GM06990 (cell line): ENCODE measurements at places on chromosomes 2 and 18.
A peak's percentile ranks its signal among the peaks of the same experiment; 100 is the strongest.

DNA sequence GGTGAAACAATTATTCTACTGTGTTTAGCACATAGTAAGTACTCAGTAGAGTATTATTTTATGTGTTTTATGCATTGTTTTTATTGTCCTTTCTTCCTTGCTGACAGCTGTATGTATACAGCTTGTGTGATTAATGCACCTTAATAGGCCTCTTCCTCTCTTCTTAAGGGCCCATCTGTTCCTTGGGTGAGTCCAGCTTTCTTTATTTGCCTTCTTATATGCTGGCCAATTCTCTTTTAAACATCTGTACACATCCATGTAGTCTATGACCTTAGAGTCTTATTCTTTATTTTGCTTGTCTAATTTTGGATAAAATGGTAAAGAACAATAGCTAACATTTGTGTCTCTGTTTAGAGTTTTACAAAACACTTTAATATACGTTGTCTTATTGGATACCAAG, 333.7 kb upstream of the MEIS1 start:
- DNase-seq = no peak

DNA sequence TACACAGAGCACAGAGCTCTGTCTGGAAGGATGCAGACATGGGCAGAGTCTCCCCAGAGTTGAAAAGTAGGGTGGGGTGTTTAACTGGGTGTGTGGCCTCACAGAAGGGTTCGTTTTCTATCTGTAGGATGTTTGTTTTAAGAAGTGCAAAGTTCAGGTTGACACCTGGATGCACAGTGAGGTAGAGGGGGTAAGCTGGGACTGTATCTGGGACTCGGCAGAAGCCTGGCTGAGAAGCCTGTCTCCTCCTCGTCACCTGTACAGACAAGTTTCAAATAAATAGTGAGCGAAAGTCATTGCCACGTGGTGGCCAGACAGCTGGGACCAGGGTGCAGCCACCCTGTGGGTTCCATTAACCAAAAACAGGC, 145.9 kb downstream of the KLHL29 start:
- DNase-seq = no peak

DNA sequence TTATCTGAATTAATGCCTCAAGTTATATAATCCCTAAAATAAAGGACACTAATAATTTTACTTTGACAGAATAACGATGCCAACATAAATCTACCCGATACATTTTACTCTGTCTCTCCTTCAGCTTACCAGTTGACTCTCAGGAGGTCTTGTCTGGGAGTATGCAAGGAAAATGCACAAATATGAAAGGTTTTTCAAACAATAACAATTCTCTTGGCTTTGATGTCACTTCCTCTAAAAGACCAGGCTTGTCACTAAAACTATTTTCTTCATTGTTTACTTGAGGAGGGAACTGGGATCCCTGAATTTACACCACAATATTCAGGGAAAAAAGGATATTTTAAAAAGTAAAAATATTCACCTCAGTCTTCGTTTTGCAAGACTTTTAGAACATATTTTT, 97.2 kb downstream of the SOS1 start:
- no peak for DNase-seq

DNA sequence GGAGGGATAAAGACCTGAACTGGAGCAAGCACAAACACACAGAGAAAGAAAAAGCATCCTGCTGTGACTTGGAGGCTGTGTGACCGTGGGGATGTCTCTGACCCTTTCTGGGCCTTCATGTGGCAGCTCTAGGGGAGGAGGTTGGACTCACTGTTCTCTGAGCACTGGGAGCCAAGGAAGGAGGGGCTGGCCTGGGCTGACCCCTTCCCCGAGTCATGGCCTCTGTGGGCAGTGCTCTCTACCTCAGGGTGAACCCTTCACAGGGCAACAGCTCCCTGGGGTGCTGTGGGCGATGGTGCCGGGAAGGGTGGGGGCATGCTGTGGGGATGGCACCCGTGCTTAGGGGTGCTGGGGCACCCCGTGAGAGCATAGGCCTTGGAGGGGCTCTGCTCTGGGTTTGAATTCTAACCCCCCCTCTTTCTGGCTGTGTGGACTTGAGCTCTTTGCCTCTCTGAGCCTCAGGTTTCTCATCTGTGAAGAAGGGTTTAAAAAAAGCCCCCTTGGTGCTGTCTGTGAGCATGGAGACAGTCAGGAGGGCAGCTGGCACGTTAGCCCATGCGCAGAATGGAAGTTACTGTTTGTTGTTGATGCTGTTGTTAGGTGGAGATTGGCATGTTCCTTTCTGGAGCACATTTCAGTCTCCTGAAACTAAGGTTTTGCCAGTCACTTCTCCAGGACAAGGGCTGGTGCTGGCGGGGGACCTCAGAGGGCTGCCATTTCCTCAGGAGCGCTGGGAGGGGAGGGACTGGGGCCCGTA, 700 bp downstream of the TOGARAM2 start:
- no peak for DNase-seq

DNA sequence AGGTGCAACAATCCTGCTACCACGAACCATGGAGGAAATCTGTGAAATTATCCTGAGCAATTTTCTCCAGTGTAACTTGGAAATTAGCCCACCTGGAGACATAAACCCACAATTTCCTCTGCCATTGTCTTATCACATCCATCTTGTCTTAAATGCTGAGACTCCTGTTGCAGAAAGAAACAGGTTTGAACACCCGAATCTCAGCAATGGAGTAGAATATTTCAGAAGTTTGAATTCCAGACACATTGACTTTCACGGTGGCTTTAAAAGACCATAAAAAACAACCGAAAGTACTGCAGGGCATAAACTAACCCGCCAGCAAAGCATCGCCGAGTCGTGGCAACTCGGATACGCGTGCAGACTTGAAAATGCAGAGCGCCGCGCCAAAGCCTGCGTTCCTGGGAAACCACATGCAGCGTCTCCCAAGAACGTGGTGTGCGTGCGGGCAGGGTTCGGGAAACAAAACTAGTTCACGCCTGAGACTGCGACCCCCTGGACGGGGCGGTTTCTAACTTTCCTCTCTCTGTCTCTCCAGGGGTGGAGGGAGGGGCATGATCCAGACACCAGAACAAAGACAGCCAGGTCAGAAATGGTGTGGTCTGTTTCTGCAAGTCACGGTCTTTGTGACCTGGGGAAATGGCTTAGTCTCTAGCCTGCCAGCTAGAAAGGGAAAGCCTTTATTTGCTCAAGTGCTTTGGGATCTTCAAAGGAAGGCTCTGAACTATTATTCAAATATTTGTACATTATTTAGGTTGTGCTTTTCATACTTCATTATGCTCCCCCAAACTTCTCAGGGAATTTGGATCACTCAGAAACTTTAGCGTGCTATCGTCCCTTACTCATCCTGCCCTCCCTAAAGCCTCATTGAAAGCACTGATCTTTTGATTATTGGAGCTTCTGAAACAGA, 26.9 kb upstream of the KCTD1 start:
- DNase-seq = peak; percentile 3

- DNase-seq = no peak
These were observed 25.8 kb upstream of the SLC14A2 start for GRCh38 chr18:45589356-45590035.

GRCh38 chr18:9638886-9639285, 24.5 kb upstream of the PPP4R1 start:
- no peak for DNase-seq

DNA sequence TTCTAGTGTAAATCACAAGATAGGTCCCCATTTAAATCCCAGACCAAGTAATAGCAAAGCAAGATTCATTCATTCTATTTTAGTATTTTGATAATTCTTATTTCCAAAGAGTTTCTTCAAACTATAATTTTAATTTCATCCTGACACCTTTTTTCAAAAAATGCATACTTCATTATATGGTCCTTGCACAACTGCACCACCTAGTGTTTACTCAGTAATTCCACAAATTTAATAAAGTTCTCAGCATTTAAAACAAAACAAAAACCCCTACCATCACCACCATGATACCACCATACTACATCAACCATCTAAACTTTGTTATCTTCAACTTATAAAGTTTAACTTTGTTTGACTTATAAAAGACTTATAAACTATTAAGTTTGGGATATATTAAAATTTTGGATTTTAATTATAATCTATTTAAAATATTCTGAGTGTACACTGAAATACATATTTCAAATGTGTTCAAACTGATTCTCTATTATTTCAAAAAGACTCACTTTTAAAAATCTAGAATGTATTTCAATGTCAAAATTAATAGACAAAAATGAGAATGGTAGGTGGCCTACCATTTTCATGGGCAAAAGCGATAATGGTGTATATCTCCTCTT, 44.2 kb downstream of the WDPCP start:
- DNase-seq = no peak

DNA sequence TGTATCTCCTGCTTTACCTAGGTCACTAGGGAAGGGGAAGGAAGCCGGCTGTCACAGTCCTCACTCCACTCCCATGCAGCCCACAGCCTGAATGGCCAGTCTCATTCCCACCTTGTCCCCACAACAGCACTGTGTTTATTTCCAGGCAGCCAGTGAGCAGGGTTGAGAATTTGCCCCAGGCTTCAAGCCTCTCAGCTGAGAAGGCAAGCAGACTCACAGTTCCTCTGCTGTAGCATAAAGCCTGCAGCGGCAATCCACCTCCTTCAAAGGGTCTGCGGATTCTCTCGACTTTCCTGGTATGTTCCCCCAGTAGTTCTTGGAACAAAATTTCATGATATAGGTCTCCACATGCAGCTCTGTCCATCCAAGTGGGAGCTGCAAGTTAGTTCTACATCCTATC, 262.9 kb upstream of the GULP1 start:
- no peak for DNase-seq

- peak; percentile 1 for DNase-seq
These were observed 738 bp downstream of the CHST9 start for GRCh38 chr18:27184115-27185024.

- no peak for DNase-seq
These were observed 8.2 kb upstream of the GBX2 start for GRCh38 chr2:236176417-236176816.

DNA sequence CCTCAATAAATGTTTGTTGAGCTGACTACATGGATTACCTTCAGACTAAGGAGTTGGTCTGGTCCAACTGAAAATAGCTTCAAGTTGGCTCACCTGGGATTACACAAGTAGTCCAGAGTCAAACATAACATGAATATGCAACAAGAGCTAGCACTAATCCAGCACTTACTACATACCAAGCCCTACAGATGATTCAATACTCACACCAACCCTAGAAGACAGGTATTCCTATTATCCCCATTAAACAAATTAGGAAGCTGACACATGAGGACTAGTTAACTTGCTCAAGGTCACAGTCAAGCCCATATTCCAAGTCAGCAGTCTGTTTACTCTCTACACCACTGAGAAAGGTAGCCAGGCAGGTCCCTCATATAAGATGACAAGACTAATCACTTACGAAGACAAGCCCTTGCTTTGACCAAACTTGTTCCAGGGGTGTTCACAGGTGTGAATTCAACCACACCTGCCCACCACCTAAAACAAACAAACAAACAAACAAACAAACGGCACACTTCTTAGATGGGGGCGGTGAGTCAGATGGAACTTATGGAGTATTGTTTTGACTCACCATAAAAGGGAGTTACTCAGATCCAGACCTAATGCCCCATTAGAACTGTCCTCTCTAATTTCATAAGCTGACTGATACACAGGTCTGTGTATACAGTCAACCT, 29.1 kb downstream of the TMEM131 start:
- DNase-seq = peak; percentile 36

GRCh38 chr18:79915161-79916127, 36.0 kb downstream of the SLC66A2 start:
- no peak for DNase-seq
